CD8-positive, alpha-beta T cell (primary cell): ENCODE measurements at places on chromosomes 6 and 20.

GRCh38 chr6:70376628-70377027, 36.7 kb upstream of the FAM135A start:
- no peak for DNase-seq

DNA sequence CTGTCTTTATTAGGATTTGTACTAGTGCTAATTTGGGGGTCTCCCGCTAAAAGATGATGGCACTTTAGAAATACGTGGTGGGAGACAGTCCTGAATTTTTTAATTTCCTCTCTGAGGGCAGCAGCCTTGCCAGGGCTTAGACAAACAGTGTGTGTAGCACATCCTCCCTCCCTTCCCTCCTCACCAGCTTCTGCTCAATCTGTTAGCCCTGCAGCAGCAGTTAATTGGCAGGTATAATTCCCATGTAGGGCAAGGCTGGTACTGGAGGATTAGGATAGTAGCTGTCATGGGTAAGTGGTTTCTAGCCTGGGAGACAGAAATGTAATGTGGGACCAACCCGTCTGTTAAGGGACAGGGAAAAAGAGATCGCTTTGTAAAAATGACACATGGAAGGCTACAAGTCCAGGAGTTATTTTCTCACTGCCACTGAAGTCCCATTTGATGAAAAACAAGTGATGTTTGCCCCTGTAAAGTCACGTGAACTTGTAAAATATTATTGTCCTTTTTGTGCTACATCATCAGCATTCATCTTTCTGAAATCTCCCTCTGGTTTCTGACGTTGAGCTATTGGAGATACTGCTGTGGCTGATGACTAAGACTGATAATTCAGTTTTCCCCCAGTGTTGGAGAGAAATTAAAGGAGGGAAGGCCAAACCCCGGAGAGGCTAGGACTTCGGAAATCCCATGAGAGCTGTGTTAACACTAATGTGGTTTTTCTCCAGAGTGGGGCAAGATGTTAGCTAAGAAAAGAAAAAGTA, 40.6 kb downstream of the CTNNBL1 start:
- DNase-seq: no peak

- no peak for DNase-seq
Measured at GRCh38 chr20:24950836-24951525, 1.9 kb downstream of the CST7 start.

GRCh38 chr6:131070061-131070460, 7.0 kb upstream of the EPB41L2 start:
- DNase-seq: no peak

GRCh38 chr20:13533946-13534345, 104.8 kb downstream of the TASP1 start:
- no peak for DNase-seq

- DNase-seq: no peak
Measured at GRCh38 chr6:3664625-3665041, 86.9 kb downstream of the PXDC1 start.

GRCh38 chr20:40813708-40814630, 124.9 kb upstream of the MAFB start:
- DNase-seq: no peak

- DNase-seq: no peak
Measured at GRCh38 chr20:4230651-4231050, 215.3 kb upstream of the RNF24 start.

DNA sequence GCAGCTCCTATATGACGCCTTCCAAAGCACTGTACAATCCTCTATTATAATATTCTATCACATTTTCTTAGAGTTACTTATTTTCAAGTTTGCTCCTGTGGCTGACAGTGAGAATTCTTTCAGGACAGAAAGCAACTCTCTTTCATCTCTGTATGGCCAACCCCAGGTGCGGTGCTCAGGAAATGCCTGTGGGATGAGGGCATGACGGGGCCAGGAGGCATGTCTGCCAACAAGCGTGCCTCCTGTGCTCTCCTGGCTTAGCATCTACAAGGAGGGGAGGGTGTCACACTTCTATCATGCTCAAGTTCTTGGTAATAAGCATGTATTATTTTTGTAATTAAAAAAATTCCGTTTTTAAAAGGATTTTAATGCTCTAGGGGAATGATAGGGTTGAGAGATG, 11.4 kb downstream of the MRPL14 start:
- no peak for DNase-seq

DNA sequence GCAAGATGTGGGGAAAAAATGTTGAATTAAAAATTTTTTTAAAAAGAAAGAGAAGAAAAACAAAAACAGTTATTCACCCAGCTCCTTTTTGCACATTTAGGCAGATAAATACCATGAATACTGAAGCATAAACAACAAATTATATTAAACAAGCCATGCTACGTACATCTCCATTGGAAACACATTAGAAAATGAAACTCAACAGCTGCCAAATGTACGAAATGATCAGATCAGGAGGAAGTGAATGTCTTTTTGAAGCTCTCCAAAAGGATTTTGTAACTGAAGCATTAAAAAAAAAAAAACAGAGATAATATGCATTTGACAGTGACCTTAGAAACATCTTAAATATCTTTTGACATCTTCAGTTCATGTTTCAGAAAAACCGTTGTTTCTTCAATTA, 56.7 kb downstream of the CD83 start:
- no peak for DNase-seq

DNA sequence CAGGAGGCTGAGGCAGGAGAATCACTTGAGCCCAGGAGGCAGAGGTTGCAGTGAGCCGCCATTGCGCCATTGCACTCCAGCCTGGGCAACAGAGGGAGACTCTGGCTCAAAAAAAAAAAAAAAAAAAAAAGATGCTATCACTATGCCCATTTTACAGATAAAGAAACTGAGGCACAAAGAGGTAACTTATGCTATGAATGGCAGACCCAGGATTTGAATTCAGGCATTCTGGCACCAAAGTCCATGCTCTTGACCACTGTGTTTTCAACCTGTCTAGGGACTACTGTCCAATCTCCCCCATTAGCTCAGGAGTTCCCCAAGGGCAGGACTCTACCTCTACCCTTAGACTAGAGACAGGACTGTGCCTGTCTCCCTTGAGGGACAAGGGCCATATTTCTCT, 9.1 kb upstream of the MDFI start:
- no peak for DNase-seq

DNA sequence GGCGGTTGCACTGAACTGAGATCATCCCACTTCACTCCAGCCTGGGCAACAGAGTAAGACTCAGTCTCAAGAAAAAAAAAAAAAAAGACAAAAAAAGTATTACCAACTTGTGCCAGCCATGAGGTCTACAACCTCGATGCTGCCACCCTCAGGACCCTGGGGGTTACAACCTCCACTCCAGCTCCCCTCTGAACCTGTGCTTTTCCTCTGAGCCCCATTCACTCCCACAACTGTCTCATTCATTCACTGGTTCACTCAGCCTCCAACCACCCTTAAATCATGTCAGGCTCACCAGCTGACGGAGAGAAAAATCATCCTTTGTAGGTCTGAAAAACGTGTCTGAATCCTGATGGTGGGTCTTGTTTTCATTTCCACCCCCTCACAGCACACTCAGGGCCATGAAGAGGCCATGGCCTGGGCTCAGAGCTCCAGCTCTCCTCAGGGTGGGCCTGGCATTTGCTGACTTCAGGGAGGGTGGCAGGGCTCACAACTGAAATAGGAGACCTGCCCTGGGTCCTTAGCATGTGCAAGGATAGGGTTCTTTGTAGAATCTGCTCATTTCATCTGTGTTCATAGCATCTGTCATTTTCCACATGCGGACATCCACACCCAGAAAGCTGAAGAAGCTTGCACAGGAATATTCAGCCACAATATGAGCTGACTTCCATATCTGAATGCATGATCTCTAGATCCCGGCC, 1.9 kb upstream of the ULBP1 start:
- peak; percentile 62 for DNase-seq

GRCh38 chr20:47358672-47359529, 2.4 kb upstream of the ZMYND8 start:
- DNase-seq: no peak

- DNase-seq: no peak
Measured at GRCh38 chr6:33297406-33297955, 1.3 kb downstream of the RGL2 start.

DNA sequence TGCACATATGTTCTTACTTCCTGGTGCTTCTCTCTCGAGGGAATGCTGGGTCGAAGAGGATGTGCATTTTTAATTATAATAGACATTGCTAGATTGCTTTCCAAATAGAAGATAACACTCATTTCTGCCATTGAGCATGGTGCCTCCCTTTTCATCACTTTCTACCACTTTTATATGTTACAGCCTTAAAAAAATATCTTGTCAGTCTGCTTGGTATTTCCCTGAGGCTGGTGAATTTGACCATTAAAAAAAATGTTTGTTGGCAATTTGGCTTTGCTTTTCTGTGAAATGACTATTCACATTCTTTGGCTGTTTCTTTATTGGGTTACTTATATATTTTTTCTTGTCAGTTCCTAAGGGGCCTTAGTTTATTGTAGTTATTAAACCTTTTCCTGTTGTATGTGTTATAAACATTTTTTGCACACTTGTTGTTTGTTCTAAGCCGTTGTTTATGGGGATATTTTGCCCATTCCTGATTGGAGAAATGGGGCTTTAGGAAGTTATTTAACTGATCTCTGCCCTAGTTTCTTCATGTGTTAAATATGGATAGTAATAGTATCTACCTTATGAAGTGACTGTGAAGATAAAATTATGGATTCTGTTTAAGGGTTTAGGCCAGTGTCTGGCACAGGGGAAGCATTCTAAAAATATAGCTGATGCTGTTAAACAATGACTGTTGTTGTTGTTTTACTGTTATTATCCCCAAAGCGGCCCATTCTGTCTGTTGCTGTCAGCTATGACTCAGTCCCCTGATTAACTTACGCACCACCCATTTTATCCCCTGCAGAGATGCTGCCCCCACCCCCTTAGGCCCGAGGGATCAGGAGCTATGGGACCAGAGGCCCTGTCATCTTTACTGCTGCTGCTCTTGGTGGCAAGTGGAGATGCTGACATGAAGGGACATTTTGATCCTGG, 3.8 kb downstream of the DDR1 start:
- no peak for DNase-seq

DNA sequence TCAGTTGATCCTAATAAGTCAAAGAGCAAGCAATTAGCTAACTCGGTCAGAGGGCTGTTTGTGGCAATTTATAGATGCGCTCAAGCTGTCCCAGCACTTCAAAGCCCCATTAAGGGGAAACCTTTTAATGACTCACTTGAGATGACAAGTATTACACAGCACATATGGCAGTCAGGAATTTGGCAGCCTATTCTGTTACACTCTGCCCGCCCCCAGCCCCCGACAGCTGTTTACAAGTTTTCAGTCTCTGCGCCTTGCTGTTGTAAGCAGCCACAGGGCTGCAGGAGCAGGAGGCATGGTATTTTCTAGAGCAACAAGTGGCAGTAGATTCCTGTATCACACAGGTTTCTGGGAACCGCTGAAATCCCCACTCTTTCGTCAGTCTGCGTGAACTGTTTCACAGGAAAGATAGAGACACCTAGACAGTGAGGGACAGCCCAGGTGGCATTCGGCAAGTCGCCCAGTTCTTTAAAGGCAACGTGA, 263.0 kb downstream of the FOXC1 start:
- no peak for DNase-seq

DNA sequence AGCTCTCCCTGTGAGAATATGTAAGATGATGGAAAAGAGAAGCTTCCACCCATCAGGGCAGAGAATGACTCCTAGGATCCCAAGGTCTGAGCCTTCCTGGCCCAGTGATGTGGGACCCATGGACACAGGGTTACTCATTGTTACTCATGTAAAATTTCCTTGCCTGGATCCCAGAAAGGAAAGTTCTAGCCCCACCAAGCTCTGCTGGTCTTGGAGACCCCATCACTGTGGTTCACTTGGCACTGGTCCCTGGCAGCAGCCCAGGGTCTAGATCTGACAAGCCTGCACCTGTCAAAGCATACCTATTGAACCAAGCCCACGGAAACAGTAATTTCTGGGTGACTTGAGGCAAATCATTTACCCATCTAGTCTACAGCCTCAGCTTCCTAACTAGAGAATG, 22.1 kb downstream of the MDGA1 start:
- DNase-seq: no peak

GRCh38 chr6:16305788-16306187, 67.4 kb downstream of the GMPR start:
- no peak for DNase-seq

DNA sequence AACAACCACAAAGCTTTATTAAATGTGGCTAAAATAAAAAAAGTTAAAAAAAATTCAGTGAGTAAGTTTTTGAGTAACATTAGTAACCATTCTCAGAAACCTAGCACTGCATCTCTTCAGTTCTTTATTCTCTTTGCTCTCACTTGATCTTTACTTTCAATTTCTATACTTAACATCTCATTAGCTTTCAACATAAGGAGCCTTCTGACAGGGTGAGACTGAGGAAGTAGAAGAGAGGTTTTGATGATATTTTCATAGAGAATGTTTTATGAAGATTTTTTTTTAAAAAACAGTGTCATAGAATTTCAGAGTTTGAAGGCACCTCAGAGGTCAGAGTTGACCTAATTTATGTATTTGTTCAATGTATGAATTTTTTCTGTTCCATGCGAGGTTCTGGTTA, 60.8 kb downstream of the FAM83B start:
- DNase-seq: no peak

DNA sequence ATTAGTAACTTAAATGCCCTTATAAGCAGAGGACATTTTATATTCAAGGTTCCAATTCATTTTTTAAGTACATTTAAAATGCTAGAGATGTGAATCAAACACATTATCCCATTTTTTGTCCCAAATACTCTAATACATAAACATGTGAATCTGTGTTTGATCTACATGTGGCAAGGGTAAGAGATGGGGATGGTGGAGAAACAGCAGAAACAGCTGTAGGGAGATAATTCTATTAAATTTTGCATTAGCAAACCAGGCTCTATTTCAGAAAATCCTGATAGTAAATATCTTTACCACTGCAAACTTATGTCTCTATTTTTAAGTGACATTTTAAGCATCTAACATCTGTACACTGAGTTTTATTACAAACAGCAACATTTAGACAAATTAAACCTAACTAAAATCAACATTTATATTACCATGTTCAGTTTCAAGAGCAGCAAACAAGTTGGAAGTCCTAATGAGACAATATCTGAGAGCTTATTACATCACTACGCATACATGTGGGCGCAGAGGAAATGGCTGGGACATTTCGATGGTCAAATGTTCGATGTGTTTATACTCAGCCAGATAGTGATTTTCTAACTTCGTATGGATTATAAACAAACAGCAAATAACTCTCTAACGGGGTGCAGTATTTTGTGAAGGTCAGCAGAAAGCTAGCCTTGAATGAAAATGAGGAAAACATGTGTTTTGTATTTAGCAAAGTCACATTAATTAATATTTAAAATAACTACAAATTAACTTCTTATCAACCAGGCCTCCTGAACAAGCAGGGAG, 165.1 kb downstream of the GJA1 start:
- DNase-seq: no peak
